ENCODE measurements at places on chromosomes 16 and 17. TPM values are rescaled to one million over a fixed set of nuclear protein-coding genes. Genes with fewer than 3 reads are reported as not detected.

DNA sequence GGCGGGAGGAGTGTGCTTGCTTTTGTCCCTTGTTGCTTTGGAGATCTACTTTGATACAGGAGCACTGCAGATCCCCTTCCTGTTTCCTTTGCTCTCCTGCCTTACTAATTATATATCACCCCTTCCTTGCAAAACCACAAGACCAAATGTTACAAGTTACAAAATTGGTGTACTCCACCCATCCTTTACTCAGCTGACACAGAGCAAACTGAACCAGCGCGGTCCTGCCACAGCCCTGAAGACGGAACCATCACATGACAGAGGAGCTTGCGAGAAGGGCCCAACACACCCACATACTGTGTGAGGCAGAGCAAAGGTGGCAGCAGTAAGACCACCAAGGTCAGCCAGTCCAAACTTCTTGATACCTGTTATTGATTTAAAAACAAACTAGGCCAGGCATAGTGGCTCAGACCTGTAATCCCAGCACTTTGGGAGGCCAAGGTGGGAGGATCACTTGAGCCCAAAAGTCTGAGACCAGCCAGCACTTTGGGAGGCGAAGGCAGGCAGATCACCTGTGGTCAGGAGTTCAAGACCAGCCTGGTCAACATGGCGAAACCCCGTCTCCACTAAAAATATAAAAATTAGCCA lies 33.2 kb downstream of the CYTH1 start:
- no peaks in the 10 kb centered on the region for H3K36me3 ChIP-seq
- H3K27me3 ChIP-seq = no peaks in the 10 kb centered on the region
- H3K4me1 ChIP-seq = no peaks in the 10 kb centered on the region
- no peak overlapping the region for H3K27ac ChIP-seq

- H3K27me3 ChIP-seq = no peaks in the 10 kb centered on the region
- H3K27ac ChIP-seq = no peak overlapping the region
- no peak overlapping the region for H3K4me3 ChIP-seq
- no peak for DNase-seq
- H3K4me1 ChIP-seq = peaks cover 10% of the 10 kb centered on the region
- H3K36me3 ChIP-seq = no peaks in the 10 kb centered on the region
These were observed 2.4 kb downstream of the OSGIN1 start for GRCh38 chr16:83955218-83956130.

DNA sequence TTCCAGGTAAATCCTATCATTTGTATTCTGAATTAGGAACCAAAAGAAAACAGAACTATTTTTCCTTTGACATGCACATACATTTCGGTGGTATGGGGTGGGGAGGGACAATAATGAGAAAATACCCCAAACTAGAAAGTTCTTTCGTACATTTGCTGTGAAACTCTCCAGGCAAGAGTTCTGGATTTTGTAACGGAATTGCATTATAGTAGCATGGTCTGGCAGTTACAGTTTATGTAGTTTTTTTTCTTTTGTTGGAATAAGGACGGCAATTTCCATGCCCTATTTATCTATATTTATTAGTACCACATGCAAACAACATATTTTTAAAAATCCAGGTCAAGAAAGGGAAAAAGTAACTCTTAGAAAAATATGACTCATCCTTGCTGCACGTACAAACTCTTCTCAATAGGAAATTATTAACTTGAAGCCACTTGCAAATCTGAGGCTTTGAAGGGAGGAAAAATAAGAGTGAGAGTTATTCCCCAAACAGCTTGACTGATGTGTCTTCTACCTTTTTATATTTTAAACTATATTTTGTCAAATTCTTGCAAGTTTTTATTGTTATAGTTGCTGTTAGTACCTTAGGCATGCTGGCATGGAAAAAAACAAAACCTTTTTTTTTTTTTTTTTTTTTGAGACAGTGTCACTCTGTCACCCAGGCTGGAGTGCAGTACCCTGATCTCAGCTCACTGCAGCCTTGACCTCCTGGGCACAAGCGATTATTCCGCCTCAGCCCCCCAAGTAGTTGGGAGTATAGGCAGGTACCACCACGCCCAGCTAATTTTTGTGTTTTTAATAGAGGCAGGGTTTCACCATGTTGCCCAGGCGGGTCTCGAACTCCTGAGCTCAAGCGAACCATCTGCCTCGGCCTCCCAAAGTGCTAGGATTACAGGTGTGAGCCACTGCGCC lies 69.3 kb downstream of the WWP2 start:
- no peak for DNase-seq
- peaks cover 8% of the 10 kb centered on the region for H3K4me1 ChIP-seq
- H3K4me3 ChIP-seq = no peak overlapping the region
- H3K36me3 ChIP-seq = no peaks in the 10 kb centered on the region
- H3K27ac ChIP-seq = no peak overlapping the region

- no peaks in the 10 kb centered on the region for H3K27me3 ChIP-seq
- DNase-seq = no peak
- no peaks in the 10 kb centered on the region for H3K4me1 ChIP-seq
These were observed 150.5 kb upstream of the SOX9 start for GRCh38 chr17:71970312-71970711.

DNA sequence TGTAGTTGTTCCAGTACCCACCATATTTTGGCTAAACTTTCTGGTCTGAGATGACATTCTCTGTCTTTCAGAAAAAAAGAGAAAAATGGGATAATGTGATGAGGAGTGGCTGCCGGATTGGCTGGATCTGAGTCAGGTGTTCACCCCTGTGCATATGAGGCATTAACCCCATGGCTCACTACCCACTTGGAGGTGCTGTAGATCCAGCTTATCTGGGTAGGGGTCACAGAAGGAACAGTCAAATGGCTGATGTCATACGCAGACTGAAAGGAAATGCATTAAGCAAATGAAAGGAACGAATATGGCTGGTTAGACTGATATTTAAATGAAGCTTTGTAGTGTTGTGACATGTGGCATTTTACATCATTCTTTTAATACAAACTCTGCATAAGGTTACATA lies 17.3 kb downstream of the MAP2K6 start:
- H3K27me3 ChIP-seq = no peaks in the 10 kb centered on the region
- no peak overlapping the region for H3K4me3 ChIP-seq
- no peaks in the 10 kb centered on the region for H3K36me3 ChIP-seq
- peak overlapping the region; percentile 69 for H3K27ac ChIP-seq

- H3K4me3 ChIP-seq = no peak overlapping the region
- H3K27me3 ChIP-seq = no peaks in the 10 kb centered on the region
- DNase-seq = no peak
- no peaks in the 10 kb centered on the region for H3K36me3 ChIP-seq
- no peak overlapping the region for H3K27ac ChIP-seq
- no peaks in the 10 kb centered on the region for H3K4me1 ChIP-seq
These were observed 29.0 kb upstream of the GAA start for GRCh38 chr17:80072410-80072809.

DNA sequence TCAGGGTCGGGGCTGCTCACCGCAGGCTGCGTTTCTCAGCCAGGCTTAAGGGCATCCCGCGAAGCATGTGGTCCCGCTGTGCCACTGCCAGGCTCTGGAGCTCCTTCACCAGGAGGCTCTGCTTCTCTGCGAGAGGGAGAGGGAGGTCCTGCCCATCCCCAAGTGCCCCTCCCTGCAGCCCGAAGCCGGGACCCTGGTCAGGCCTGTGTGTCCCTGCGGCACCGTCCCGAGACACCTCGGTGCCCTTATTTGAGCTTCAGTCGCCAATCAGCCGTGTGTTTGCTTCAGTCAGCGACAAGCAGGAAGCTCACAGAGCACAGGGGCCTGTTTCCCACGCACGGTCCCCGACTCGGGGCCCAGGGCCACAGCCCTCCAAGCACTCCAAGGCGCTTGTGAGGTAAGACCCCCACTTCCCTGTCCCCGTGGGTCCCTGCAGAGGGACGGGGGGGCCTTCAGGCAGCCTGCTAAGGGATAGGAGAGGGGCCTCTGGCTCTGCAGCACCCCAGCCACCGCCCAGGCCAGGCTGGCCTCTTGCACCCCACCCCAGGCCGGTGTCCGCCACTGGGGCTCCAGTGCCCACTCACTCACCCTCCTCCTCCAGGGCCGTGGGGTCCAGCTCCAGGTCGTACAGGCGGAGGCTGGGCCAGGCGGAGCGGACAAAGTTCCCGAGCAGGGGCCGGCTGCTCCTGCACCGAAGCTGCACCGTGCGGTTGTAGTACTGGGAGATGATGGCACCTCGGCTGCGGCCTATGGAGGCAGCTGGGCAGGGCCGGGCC lies 3.2 kb downstream of the TMC6 start:
- peak overlapping the region; percentile 92 for H3K27ac ChIP-seq
- no peaks in the 10 kb centered on the region for H3K27me3 ChIP-seq
- H3K4me3 ChIP-seq = peak overlapping the region; percentile 88
- peaks cover 64% of the 10 kb centered on the region for H3K4me1 ChIP-seq

- H3K4me3 ChIP-seq = no peak overlapping the region
- no peaks in the 10 kb centered on the region for H3K27me3 ChIP-seq
- H3K4me1 ChIP-seq = peaks cover 19% of the 10 kb centered on the region
- DNase-seq = no peak
These were observed 16.8 kb upstream of the PLLP start for GRCh38 chr16:57301126-57301817.

DNA sequence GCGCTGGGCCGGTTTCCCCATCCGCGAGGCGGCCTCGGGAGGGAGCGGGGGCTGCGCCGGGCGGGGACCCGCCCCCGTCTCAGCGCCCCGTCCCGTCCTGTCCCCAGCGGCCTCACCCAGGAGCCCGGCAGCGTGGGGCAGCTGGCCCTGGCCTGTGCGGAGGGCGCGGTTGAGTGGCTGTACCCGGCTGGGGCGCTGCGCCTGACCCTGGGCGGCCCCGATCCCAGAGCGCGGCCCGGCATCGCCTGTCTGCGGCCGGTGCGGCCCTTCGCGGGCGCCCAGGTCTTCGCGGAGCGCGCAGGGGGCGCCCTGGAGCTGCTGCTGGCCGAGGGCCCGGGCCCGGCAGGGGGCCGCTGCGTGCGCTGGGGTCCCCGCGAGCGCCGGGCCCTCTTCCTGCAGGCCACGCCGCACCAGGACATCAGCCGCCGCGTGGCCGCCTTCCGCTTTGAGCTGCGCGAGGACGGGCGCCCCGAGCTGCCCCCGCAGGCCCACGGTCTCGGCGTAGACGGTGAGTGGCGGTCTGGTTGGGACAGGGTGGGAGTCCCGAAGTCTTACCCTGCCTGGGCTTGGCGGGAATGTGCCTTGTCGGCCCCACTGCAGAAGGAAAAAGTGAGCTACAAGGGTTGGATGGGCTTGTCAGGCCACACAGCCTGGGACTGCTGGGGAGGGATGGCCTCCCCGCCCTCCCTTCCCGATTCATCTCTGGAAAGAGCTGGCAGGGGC lies 720 bp downstream of the METRN start:
- no peaks in the 10 kb centered on the region for H3K27me3 ChIP-seq
- peaks cover 52% of the 10 kb centered on the region for H3K4me1 ChIP-seq
- DNase-seq = peak; percentile 74

- DNase-seq = no peak
- no peaks in the 10 kb centered on the region for H3K36me3 ChIP-seq
- no peaks in the 10 kb centered on the region for H3K27me3 ChIP-seq
- no peak overlapping the region for H3K27ac ChIP-seq
- no peaks in the 10 kb centered on the region for H3K4me1 ChIP-seq
These were observed 3.1 kb upstream of the HOXB2 start for GRCh38 chr17:48547808-48548522.

DNA sequence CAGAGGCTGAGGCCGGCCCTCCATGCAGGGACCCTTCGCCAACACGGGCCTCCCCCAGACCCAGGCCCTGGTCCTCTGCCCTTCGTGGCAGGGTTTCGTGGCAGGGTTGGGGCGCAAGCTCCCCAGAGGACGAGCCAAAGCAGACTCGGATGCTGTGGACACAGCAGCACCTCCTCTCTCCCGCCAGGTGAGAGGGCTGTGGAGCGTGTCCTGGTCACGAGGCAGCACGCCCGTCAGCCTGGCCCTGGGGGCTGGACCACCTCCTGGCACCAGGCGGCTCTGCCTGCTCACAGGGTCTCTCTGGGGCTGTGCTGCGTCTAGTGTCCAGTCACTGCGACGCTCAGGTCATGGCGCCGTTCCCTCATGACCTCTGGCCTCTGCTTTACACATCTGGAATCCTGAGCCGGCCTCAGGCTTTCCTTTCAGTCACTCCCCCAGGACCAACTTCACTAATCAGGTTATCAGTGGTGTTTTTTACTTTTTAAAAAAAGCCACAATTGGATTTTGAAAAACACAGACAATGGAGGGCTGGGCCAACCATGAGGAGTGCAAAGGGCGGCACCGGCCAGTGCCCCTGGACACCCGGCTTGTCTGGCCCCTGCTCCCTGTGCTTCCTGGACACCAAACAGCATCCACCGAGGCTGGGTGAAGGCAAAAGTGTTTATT lies 5.4 kb downstream of the NDUFAF8 start:
- H3K36me3 ChIP-seq = 0 out of 2 replicates have a peak, but pooled peaks cover 2% of the 10 kb centered on the region
- peak; percentile 61 for DNase-seq
- H3K4me1 ChIP-seq = peaks cover 30% of the 10 kb centered on the region
- H3K27ac ChIP-seq = peak overlapping the region; percentile 45
- no peak overlapping the region for H3K4me3 ChIP-seq

GRCh38 chr16:53673189-53673588 lies 30.5 kb downstream of the RPGRIP1L start:
- peaks cover 42% of the 10 kb centered on the region for H3K4me1 ChIP-seq
- no peak for DNase-seq
- H3K36me3 ChIP-seq = peaks cover 15% of the 10 kb centered on the region
- H3K27ac ChIP-seq = 0 out of 2 replicates have a peak overlapping the region, but pooled peaks have one; percentile 58
- no peak overlapping the region for H3K4me3 ChIP-seq

- H3K27ac ChIP-seq = no peak overlapping the region
- no peak overlapping the region for H3K4me3 ChIP-seq
- H3K4me1 ChIP-seq = no peaks in the 10 kb centered on the region
- H3K36me3 ChIP-seq = peaks cover 58% of the 10 kb centered on the region
These were observed 12.8 kb downstream of the ZNF778 start for GRCh38 chr16:89230255-89230654.

NTN1 gene
- total RNA-seq = not detected

GRCh38 chr17:50356892-50357510 lies 11.1 kb downstream of the XYLT2 start:
- H3K27me3 ChIP-seq = no peaks in the 10 kb centered on the region
- H3K4me3 ChIP-seq = no peak overlapping the region
- H3K4me1 ChIP-seq = no peaks in the 10 kb centered on the region
- no peak overlapping the region for H3K27ac ChIP-seq
- peaks cover 11% of the 10 kb centered on the region for H3K36me3 ChIP-seq

GSDMA gene
- total RNA-seq = not detected

DNA sequence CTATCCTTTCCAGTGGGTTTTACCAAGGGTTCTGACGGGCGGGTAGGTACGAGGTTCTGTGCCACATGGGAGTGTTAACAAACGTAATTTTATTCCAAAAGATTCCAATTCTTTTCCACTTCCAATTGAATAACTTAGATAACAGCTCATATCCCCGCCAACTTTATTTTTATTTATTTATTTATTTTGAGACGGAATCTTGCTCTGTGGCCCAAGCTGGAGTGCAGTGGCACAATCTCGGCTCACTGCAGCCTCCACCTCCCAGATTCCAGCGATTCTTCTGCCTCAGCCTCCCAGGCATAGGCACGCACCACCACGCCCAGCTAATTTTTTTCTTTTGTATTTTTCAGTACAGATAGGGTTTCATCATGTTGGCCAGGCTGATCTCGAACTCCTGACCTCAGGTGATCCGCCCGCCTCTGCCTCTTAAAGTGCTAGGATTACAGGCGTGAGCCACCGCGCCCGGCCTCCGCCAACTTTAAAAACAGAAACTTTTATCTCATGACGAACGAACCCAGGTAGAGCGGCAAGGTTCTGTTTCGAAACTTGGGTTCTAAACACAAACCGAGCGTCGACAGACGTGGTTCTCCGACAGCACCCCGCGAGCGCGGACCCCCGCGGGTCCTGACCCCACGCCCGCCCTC lies 613 bp downstream of the ECI1 start:
- peak overlapping the region; percentile 86 for H3K4me3 ChIP-seq
- H3K4me1 ChIP-seq = peaks cover 25% of the 10 kb centered on the region
- H3K27ac ChIP-seq = peak overlapping the region; percentile 63
- no peak for DNase-seq

GRCh38 chr17:50153650-50154575 lies 3.4 kb upstream of the PPP1R9B start:
- no peaks in the 10 kb centered on the region for H3K36me3 ChIP-seq
- H3K4me3 ChIP-seq = no peak overlapping the region
- peaks cover 22% of the 10 kb centered on the region for H3K4me1 ChIP-seq
- no peaks in the 10 kb centered on the region for H3K27me3 ChIP-seq

Measured in Karpas-422 (cell line).